ENCODE measurements at places on chromosomes 16 and 17.

DNA sequence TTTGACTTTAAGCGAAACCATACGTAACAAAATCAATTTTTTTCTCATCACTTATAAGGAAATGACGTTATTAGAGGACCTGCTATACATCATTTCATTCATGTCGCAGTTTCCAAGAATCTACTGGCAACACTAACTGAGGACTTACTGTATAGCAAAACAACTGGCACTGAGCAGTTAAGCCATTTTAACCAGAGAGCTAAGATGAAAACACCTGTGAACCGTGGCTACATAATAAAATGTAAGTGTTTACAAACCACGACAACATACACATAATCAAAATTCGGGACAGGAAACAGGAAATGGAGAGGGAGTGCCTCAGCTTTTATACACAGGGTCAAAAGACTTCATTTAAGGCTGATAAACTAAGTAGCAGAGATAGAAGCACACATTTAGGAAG, 29.5 kb downstream of the METTL16 start:
- DNase-seq, result no peak

- DNase-seq, result peak; percentile 83
Observed at GRCh38 chr17:45146890-45147580, 1.2 kb upstream of the HEXIM1 start.

DNA sequence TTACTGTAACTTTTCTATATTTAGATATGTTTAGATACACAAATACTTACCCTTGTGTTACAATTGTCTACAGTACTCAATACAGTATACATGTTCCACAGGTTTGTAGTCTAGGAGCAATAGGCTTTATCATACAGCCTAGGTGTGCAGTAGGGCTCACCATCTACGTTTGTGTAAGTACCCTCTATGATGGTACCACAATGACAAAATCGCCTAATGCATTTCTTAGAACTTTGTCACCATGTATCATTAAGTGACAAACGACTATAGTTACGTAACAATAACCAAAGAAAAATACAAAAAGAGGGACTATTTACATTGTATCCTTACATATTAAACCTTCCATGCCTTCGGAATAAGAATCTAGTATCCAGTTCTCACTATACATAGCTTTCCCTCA, 8.0 kb downstream of the STAT5B start:
- DNase-seq, result no peak

DNA sequence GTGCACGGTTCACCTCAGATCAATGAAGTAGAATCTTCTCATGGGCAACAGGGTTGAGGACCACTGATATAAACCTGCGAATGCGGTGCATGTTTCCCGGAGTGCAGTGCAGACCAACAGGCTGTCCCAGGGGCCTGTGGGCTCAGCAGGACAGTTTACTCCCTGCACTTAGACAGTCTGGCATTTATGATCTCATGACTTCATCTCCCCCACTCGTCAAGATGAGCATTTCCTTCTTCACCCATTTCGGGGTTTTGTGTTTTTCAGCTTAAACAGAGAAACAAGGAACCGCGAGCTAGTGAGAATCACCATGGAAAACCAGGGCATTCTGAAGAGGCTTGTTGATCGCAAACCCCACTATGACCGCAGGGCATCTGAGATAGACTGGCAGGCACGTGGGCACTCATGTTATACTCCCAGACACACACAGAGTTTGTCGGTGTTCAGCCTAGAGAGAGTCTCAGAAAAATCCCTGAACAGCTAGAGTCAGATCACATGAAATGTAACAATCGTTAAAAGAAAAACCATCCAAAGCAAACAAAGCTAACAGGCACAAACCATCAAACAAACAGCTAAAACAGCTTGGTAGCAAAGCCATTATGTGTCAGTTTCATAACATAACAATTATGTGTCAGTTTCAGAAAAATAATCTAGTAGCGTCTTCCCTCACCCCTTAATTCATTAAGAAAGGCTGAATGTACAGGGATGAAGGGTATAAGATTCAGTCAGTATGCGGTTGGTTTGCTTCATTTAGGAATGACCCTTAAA, 2.9 kb downstream of the CFAP97D1 start:
- no peak for DNase-seq

DNA sequence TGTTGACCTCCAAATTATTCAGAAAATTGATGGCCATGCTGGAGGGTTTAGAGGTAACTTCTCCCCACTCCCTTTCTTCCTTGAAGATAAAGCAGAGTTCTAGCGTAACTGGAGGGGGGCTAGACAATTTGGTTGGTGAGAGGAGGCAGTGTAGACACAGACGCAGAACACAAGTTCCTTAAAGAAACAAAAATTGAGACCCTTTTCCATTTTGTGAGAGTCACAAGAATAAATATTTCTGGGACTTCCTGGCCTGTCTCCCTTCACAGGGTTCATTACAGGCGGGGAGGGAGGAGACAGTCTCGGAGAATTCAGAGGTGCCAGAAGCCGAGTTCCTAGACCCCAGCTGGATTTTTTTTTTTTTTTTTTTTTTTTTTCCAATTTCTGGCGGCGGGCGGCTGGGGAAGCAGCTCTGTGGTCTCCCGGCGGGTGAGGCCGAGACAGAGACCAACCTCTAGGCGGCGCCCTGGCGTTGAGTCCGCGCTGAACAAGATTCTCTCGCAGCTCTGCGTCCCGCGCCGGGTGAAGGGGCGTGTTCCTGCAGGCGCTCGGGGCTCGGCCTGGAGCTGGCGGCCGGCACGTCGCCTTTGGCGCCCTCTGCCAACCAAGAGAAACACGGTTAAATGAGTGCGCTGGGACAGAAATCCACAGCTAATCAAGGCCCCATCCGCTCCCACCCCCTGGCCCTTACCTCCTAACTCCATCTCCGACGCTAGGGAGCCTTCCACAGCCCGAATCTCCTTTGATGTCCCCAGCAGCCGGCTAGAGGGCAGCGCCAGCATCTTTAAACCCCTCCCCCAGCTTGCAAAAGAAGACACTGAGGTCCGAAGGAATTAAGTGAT, 10.2 kb upstream of the HOXB9 start:
- DNase-seq, result no peak

- DNase-seq, result no peak
Observed at GRCh38 chr16:11015076-11015475, 70.7 kb downstream of the CLEC16A start.
